ENCODE measurements at places on chromosomes 16 and 17.

DNA sequence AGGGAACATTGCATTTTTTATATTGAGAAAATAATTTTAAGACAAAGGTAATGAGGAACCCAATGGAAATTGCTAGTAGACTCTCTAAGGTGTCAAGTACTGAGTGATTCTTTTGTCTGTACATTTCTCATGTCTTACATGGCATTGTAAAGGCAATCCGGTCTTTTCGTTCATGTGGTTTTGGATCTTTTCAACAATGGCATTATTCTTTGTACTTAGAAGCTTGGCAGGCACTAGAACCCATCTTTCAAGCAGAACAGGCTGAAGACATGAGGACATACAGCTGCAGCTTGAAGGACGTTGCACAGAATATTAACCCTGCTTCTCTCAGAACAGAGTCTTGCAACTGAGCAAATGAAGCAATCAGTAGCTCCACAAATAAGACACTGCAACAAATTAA lies 231.5 kb upstream of the ZFHX3 start:
- no peak for DNase-seq

GRCh38 chr17:31931756-31932155 lies 5.1 kb upstream of the SUZ12 start:
- no peak for DNase-seq

GRCh38 chr17:32689348-32689747 lies 187.6 kb downstream of the MYO1D start:
- DNase-seq = no peak

DNA sequence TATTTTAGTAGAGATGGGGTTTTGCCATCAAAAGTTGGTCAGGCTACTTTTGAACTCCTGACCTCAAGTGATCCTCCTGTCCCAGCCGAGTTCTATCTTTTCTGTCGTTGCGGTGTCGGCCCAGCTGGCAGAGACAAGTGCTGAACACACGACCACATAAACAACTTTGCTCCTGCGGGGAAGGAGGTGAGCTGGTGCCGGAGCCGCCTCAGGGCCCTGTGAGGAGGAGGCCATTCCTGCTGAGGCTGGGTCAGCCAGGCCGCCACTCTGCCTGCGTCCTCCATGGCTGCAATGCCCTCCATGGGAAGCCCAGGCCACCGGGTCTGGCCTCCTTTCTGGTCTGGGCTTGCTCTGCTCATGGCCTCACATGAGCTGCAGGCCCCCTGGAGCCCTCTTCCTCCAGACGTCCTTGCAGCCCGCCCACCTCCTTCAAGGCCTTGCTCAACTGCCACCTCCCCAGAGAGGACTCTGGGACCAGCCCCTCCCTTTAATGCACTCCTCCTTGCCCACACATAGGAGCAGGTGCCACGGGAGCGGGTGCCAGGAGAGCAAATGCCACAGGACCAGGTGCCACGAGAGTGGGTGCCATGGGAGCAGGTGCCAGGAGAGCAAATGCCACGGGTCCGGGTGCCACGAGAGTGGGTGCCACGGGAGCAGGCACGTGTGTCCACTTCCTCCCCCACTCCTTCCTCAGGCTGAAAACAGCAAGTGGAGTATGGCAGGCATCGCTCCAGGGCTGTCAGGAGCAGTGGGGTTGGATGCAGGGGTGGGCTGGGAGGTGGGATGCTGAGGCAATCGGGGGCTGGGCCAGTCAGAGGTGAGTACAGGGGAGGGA lies 28.4 kb upstream of the CBFA2T3 start:
- DNase-seq = no peak

- DNase-seq = no peak
These were observed 23.4 kb downstream of the SLC25A10 start for GRCh38 chr17:81735264-81736102.

GRCh38 chr16:87064731-87065445 lies 252.3 kb downstream of the C16orf95 start:
- no peak for DNase-seq

GRCh38 chr16:12308060-12308459 lies 331.5 kb downstream of the SNX29 start:
- no peak for DNase-seq

DNA sequence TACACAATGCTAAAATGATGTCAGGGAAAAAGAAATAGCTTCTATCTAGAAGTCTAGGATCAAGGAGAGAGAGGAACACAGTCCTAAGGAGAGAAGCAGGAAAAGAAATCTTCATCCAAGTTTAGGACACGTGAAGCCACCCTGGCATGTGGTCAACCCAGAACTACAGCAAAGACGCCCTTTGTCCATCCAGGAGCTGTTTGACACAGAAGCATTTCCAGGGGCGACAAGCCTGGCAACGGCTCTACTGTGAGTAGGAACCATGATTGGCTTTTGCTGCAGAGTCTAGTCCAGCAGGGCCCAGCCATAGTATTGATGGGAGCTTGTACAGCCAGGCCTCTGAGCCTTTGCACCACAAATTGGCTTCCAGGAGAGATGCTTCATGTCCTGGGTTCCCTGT lies 185.4 kb upstream of the RPL38 start:
- DNase-seq = no peak

- DNase-seq = no peak
These were observed 171.2 kb downstream of the WSCD1 start for GRCh38 chr17:6241381-6241780.

GRCh38 chr17:46916211-46916610 lies 6.7 kb upstream of the GOSR2 start:
- peak; percentile 21 for DNase-seq

DNA sequence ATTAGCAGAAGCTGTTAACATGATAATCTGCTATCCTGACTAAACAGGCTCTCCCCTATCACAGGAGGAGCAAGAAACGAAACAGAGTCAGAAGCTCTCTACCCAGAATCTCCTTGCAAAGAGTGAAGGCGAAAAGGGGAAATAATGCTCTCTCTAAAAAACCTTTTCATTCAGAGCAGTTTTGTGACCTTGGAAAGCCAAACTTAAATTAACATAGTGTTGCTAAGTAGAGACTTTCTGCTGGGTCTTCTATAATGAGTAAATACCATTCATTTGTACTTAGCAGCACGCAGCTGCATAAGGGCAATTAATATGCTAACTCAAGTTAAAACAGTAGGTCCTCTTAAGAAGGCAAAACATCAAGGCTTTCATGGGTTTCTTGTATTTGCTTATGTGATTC lies 101.7 kb upstream of the GPR139 start:
- DNase-seq = no peak
